ENCODE measurements at places on chromosomes 16 and 17. TPM values are rescaled to one million over a fixed set of nuclear protein-coding genes. Genes with fewer than 3 reads are reported as not detected.

Gene PRSS8
- not detected for total RNA-seq

Gene DPEP1
- total RNA-seq = not detected

- DNase-seq = peak; percentile 38
These were observed 497 bp downstream of the SMIM5 start for GRCh38 chr17:75633486-75634375.

DNA sequence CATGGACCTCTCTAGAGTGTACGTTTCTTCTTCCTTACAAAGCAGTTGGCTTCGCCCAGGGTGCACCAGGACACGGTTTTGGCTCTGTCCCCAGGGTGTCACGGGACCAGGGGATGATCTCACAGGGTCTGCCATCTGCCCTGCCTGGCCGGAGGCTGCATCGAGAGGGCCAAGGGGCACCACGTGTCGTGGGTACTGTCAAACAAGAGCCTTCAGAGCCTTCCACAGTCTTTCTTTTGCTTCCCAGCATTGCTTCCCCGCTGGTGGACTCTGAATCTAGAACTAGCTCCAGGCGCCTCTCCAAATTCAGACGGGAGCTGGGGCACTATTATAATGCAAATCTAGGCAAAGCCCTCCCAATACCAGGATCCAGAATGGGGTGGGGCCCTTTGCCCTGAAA, 47.9 kb downstream of the MAPT start:
- DNase-seq = peak; percentile 57

DNA sequence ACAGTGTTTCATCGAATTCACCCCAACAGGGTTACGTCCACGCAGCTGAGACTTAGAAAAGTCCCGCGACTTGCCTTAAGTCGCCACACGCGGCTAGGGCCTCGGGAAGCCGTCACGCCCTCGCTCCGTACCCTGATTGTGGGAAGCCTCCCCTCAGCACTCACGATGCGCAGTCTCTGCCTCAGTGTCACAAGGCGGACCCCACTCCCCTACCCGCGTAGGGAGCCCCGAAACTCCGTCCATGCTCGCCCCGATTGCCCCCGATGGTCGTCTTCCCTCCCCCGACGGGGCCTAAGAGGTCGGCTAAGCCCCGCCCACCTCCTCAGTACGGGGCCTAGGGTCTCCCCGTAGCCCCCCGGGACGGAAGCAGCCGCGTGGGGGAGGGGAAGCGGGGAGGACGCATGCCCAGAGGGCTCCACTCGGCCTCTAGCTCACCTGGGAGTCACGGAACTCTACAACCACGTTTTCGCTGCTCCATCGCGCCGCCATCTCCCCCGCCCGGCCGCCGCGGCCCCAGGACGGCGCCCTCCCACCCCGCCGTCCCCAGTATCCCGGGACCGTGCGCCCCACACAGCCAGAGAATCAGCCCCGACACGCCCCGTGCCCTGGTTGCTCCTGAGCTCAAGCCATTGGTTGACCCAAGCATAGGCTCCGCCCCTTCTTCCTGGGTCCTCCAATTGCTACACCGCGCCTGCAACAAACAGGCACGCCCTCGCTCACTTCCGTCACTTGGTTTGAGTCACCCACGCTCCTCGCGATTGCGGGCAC, at the start of gene WDR59:
Gene WDR59 (minus strand): TSS at position 595 of the 768 bp plus-strand sequence. CDS start 106 bp downstream, at position 489.
- peak; percentile 100 for DNase-seq

- no peak for DNase-seq
These were observed 1.9 kb upstream of the SNAI3 start for GRCh38 chr16:88688013-88688778.

Gene HCFC1R1
- total RNA-seq = 120 TPM

GRCh38 chr17:55816532-55817396, 65.9 kb downstream of the PCTP start:
- no peak for DNase-seq

GRCh38 chr16:22734368-22734767, 79.6 kb upstream of the HS3ST2 start:
- DNase-seq = no peak

GRCh38 chr17:9969301-9969935, 64.3 kb upstream of the RCVRN start:
- no peak for DNase-seq

Gene EVPLL
- total RNA-seq = not detected

DNA sequence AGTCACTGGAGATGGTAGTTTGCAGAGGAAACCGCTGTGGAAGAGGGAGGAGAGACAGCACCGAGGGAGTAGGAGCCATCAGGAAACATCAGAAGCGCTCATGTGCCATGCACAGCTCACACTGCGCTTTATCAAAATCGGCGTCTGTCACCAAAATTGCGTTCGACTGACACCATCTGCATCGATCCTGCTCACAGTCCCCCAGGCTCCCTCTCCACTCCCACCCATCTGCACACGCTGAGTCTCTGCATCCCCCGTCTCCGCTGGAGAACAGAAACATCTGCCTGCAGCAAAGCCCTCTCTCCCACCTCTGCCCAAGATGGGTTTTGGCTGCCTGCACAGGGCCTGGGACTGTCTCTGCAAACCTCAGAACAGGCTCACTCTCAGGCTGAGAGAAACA, 187.5 kb upstream of the RPL38 start:
- no peak for DNase-seq

Gene MT1G
- total RNA-seq = 34.7 TPM

GRCh38 chr16:67666032-67666551, 458 bp downstream of the ENKD1 start:
- no peak for DNase-seq

DNA sequence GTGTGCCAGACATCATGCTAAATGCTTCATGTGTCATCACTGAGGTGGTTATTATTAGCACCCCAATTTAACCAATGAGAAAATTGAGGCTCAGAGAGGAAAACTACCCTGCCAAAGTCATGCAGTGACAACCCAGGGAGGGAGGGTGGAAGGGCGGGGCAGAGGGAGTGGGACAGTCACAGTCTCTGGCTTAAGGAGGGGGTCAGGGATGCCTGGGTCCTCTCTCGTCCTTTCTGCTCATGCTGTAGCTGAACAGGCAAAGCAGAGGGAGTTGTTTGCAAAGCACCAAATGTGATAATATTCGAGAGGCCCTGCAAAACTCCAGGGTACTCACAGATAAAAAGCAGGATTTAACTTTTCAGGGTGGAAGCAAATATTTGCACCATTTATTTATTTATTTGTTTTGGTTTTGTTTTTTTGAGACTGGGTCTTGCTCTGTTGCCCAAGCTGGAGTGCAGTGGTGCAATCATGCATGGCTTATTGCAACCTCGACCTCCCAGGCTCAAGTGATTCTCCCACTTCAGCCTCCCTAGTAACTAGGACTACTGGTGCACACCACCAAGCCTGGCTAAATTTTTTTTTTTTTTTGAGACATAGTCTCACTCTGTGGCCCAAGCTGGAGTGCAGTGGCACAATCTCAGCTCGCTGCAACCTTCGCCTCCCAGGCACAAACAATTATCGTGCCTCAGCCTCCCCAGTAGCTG, 47.9 kb upstream of the NKD1 start:
- DNase-seq = no peak

GRCh38 chr17:78817123-78817522, 23.5 kb downstream of the USP36 start:
- no peak for DNase-seq

Gene HOXB3
- 33.3 TPM for total RNA-seq

DNA sequence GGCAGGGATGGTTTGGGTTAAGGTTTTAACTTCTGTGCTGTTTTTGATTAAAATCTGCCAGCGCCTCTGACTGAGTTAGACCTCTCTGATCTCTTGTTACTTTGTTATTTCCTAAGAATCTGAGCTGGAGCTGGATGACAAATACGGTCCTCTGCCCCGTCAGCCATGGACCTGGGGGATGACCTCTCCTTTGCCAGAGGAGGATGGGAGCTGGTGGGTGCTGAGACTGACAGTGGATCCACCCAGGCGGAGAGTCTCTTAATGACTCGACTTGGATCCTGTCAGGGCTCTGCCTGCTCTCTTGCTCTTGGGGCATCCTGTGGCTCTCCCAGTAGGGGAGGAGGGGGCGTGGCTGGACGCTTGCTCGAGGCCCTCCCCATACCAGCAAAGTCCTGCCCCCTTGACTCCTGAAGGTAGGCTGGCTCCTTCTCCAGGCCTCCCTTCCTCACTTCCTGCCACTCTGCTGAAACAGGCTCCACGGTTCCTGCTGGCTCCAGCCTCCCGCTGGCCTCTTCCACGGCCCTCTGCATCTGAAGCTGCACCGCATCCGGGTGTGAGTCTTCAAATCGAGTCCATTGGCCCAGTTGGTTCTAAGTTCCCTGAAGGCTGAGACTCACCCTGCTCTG, 24.8 kb upstream of the MAP3K14 start:
- DNase-seq = no peak

DNA sequence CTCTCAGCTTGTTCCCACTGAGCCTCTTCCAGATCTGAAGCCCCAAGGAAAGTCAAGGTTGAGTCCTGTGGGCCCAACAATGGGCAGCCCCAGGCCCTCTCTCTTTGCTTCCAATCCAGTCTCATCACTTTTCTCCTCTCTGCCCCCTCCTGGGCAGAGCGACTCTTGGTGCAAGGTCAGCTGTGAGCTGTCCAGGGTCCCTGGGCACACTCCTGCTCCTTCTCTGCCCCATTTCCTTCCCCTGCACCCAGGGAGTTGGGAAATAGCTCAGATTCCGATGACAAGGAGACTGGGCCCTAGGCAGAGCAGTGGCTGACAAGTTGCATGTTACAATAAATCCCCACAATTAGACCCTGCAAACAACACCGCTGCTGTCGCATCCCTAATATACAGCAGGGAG, 16.1 kb upstream of the CRHR1 start:
- DNase-seq = no peak

GRCh38 chr16:48542020-48542473, 67.9 kb downstream of the N4BP1 start:
- DNase-seq = no peak

DNA sequence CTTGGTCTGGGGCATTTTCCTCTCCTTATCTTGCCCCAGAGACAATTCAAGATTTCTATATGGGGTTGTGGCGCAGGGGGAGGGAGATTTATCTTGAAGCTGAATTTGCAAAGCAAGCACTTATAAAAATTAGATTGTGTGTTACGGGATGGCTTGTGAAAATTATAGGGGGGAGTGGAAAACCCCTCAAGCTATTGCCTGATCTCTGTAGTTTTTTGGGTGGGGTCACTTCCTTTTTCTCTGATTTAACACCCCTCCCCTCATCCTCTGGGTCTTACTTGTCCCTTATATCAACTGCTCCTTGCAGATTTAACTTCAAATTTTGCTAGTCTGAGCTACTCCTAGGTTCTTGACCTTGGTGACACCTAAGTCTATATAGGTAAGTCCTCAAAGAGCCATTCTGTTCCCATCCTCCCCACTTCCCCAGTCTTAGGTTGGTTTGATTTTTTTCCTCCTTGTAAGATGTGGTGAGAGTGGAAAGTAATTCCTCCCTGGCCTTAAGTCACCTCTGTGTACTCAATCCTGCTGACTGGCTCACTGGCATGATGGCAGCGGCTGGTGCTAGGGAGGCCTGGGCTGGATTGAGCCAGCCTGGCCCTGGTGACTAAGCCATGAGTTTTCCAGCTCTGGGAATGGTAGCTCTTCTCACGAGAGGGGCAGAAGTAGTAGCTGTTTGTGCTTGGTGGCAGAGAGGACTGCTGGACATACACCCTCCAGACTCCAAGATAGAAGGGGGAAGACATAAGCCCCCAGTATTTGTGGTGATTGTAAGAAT, 2.3 kb downstream of the ARL4D start:
- DNase-seq = peak; percentile 35

- DNase-seq = no peak
These were observed 154.0 kb upstream of the KCNJ16 start for GRCh38 chr17:69921046-69921445.

DNA sequence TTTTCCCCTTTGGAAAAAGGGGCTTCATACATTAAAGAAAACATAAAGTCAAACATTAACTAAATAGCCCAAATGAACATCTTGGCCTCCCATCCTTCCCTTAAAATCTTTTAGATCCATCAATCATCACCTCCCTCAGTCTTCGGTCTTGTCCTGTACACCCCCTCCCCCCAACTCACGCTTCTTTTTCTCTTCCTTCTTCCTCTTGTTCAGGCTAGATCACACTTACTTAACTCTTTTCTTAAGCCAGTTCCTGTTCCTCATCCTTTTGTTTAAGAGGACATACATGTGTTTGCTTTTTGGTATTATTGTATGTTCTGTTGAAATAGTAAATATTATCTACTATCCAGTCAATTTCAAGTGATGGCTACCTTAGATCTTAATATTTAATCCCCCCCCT, 5.5 kb downstream of the MFSD6L start:
- no peak for DNase-seq

DNA sequence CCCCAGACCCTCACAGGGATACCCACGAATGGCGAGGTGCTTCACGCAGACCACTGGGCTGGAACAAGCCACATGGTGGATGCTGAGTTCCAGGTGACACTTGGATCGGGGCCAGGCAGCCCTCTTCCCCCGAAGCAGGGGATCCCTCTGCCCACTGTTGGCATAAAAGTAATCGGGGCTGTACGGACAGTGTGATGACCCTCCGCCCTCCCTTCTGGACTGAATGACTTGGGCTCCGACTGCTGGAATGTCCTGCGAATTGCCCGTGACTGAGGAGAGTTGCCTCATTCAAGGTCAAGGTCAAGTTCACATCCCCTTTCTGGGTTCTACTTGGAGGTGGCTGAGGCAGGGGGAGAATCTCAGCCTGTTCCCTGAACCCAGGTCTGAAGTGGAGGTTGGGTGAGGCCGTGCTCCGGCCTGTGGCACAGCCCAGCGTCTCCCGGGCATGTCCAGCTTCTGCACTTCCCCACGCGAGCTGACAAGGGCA, 28.5 kb upstream of the CREBBP start:
- no peak for DNase-seq

Gene TBC1D3C
- not detected for total RNA-seq

Gene LPO
- total RNA-seq = not detected

DNA sequence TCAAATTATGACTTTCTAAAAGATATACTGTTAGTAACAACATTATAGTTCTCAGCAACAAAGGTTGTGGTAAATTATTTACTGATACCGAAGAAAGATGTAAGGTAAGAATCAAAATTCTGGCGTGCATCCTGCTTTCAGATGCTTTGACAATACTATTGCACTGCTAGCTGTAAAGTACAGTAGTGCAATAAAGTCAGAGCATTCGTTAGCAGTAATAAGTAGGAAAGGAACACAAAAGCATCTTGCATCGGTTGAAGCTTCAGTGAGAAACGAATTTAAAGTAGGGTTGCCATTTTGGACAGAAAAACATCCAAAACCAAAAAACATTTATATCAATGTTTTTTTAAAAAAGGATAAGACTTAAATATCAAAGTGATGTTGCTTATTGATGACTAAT, 4.0 kb downstream of the SKA2 start:
- no peak for DNase-seq

- DNase-seq = no peak
These were observed 30.3 kb upstream of the ADORA2B start for GRCh38 chr17:15914400-15915170.

Data from thoracic aorta (tissue), 2 donors.